ENCODE measurements at places on chromosomes 11 and 22.

GRCh38 chr11:125330462-125331325, 165.4 kb downstream of the FEZ1 start:
- no peak for DNase-seq

GRCh38 chr11:747158-748006, at the start of gene TALDO1:
Gene TALDO1 (plus strand): TSS chr11:747464. CDS start chr11:747482, 18 bp downstream.
- peak; percentile 30 for DNase-seq

DNA sequence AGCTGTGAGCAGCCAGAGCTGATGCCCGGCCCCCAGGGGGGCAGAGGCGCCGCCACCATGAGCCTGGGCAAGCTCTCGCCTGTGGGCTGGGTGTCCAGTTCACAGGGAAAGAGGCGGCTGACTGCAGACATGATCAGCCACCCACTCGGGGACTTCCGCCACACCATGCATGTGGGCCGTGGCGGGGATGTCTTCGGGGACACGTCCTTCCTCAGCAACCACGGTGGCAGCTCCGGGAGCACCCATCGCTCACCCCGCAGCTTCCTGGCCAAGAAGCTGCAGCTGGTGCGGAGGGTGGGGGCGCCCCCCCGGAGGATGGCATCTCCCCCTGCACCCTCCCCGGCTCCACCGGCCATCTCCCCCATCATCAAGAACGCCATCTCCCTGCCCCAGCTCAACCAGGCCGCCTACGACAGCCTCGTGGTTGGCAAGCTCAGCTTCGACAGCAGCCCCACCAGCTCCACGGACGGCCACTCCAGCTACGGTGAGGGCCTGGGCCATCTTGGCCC, 6.1 kb downstream of the CDC42EP1 start:
- DNase-seq = peak; percentile 33

- DNase-seq = no peak
Measured at GRCh38 chr11:118086913-118087768, at the start of gene SMIM35. Gene SMIM35 (minus strand): TSS chr11:118086963. CDS start chr11:118086757, 206 bp downstream.

DNA sequence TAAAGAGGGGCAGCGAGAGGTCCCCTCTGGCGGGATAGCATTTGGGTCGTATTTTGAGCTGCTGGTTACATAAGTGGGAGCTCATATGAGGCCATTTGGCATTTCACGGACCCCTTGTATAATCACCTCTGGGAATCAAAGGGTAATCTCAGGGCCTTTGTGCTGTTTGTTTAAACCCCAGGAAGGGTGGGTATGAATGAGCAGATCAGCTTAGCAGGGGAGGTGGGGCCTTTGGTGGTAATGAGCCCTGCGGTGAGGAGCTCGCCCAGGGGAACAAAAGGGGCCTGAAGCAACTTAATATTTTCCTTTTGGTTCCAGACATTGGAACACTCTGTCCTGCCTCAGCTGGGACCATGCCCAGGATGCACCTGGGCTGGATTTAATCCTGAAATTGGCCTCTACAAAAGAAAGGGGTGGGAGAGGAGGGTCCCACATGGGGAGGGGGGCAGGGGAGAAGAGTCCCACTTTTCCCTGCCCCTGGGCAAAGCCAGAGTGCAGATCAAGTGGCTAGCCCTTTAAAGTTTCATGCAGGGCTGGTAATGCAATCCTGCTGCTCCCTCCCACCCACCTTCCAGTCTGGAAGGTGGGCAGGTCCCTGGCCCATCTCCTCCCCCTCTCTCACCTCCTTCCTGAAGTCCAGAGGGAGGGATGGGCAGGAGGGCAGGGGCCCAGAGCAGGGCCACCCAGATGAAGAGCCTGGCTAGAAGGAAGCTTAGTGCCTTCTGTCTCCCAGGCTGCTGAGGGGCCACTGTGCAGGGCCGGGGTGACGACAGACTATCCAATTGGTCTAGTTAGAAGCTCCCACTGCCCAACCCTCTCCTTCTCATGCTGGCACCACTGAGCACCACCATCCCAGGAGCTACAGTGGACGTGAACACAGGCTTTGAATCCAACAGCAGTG, 10.5 kb downstream of the TSKU start:
- DNase-seq = no peak

DNA sequence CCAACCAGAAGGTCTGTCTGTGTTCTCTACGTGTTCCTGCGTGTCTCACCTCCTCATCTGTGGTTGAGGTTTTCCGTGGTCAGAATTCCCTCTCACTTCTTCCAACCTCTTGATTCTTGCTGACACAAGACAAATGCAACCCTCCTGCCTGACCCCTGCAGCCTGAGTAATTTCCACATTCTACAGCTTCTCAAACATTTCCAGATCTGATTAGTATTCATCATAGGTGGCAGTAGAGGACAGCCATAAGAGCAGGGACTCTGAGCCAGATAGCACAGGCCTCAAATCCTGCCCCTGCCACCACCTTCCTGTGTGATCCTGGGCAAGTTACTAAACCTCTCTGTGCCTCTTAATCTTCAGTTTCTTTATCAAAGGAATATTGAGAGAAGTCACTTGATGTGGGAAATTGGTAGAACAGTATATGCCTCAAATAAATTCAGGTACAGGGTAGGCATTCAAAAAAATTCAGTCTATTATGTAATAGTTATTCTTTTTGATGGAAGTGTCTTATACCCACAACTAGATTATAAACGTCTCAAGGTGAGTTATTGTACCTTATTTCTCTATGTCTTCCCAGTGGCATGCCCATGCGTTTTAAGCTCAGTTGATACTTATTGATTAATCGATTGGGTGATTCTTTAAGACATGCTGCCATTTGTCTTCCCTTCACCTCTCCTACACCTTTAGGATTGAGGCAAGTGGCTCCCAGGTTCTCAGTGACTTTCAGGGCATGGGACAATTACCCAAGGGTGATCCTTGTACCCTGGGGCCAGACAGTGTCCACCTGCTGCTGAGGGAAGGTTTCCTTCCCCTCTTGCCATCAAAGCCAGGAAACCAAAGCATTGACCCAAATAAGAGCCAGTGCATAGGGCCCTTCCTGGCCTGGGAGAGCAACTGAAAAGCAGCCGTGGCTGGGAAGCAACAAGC, 19.6 kb downstream of the POU2AF1 start:
- no peak for DNase-seq

GRCh38 chr11:101429703-101430540, 153.9 kb downstream of the TRPC6 start:
- no peak for DNase-seq

DNA sequence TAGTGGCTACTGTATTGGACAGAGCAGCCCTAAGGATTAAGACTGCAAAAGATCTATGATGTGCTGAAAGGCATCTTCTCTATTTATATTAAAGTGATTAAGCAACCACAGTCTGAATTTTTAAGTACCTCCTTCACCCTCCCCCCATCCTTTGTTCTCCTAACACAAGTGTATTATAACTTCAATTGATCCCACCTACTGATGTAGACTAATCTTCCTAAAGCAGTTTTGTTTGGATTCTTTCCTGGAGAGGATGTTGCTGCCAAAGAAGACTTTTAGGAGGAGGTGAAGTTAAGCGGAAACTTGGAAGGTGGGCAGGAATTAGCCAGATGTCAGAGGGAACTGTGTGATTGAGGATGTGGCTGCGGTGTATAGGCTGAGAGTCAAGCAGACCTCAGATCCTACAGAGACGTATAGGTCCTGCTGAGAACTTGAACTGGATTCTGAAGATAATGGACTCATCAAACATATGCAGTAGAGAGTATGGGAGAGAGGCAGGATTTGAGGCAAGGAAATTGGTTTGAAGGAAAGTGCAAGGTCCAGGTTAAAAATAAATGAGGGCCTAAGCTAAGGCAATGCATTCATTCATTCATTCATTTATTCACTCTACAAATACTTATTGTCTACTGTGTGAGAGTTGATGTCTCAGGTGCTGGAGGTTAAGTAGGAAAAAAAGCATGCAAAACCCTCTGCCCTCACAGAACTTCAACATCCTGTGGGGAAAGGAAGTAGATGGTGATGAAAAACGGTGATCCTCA, 5.2 kb upstream of the RASSF10 start:
- no peak for DNase-seq

DNA sequence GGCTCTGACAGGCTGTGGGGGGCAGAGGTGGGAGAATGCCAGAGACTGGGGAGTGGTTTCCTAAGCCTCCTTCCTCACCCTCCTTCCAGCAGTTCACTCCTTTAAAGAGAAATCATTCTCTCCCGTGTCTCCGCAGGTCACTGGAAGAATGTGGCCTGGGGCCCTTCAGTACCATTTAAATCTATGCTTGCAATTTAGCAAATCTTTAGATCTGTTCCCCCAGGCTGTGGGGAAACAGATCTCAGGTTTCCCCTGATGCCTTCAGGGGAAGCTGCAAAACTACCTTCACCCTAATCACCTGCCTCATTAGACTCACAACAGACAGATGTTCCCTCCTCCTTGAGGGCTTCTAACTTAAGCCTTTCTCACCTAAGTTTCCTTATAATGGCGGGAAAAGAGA, 55.3 kb downstream of the KIRREL3 start:
- no peak for DNase-seq

DNA sequence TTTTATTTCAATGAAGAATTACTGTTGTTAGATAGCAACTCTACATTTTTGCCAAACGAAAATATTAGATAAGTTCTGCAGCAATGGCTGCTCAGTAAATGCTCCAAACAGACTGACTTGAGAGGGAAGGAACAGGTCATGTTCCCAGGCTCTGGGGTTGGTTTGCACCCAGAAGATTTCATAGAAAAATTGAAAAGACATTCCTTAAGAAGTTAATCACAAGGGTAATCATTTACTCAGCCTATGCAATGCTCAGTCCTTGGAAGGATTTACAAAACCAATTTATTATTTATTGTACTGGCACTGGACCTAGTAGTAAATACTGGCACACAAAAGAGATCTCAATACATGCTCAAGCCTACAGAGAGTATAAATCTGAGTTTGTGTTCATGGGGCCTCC, 179.1 kb upstream of the MTNR1B start:
- no peak for DNase-seq

DNA sequence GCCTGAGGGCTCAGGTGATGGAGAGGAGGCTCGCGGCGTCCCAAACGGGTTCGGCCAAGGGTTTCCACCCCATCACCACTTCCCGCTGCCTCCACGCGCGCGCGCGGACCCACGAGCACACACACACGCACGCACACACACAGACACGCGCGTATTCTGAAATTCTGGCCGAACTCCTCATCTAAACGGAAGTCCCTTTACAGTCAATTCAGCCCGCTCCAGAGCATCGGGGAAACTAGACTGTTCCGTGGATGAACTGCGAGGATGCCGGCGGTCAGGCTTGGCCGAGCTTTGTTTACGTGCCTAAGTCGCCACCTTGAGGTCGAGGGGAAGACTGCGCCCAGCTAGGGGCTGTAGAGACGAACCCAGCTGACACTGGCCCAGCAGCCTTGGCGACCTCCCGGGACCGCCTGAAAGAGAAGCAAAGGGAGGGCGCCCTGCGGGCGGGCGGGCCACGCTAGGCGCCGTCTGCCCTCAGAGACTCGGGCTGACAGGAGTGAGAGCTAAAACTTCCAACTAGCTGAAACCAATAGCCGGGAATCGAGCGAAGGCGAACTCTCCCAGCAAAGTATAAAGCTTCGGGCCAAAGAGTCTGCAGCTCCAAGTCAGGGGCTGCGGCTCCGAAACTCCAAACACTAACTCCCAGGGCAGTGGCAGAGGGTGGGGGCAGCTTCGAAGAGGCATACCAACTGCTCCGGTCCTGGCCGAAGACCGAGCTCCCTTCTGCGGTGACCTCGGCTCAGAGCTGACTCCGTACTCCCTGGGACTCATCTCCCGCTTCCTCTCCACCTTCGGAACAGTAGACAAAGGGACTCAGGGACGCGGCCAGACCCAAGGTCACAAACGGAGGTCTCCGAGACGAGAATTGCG, 124.7 kb upstream of the C11orf58 start:
- peak; percentile 13 for DNase-seq
